ENCODE measurements at places on chromosomes 11 and 22.

DNA sequence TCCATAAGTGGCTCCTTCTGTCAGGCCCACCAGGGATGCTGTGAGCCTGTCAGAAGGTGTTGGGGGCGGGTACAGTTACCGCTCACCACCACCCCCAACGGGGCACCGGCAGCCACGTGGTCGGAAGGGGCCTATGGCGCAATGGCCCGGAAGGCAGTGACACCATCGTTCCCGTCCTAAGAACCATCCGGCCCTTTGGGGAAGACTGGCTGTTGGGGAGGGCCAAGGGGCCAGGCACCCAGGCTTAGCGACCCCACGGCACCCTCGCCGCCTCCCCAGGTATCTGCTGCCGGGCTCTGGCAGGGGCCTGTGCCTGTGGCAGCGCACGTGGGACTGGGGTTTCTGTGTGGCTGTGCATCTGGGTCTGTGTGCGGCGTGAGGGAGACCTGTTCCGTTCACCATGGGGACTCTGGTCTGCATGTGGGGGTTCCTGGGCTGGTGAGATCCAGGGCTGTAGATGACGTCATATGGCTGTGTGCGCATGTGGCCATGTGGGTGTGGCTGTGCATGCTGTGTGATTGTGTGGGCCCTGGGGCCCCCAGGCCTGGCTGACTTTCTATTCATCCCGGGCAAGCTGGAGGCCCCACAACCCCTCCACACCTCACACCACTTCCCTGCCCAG is 717 bp downstream of the OSM start:
- DNase-seq, result peak; percentile 89

DNA sequence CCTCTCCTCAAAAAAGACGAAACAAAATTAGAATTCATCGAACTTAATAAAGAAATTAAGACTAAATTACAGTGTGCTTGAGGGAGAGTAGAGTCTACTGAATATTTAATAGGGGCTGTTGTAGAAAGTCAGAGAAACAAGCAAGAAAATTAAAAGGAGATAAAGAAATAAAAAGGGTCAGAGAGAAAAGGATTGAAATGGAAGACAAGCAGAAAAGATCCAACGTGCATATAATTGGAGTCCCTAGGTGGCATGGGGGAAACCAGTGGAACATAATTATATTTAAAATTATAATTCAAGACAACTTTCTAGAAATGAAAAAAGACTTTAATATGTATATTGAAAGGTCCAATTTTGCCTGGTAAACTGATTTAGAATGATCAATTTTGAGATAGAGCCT is 74.3 kb downstream of the ACER3 start:
- DNase-seq, result no peak

DNA sequence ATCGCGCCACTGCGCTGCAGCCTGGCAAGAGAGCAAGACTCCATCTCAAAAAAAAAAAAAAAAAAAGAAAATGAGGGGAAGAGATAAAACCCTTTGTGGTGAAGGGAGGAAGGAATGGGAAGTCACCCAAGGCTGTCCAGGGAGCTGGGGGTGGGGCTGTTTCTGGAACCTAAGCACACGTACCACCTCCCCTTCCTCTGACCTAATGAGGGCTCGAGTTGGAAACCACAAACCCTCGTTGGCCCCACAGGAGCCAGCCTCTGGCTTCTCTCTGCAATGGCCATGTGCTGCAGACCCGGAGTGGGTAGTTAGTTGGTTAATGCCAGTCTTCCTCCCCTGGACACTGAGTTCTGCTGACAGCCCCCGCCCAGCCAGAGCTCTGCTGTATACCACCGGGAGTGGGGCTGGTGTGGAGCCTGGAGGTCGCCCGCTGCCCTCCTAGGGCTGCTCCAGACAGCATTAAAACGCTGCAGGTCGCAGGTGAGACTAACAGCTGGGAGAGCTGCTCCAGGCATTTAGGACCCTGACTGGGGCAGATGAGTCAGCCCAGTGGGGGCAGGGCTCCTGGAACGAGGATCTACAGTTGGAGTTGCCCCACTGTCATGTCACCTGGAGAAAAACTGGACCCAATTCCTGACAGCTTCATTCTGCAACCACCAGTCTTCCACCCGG is at the start of gene LGALS12:
TSS of gene LGALS12 (plus strand) at position 228 of the 672 bp plus-strand sequence. CDS start at position 603, 375 bp downstream.
- peak; percentile 7 for DNase-seq

GRCh38 chr22:20763630-20764470 is 10.1 kb upstream of the SERPIND1 start:
- DNase-seq, result no peak

- DNase-seq, result no peak
Observed at GRCh38 chr11:80365980-80366379, 925.1 kb upstream of the TENM4 start.

DNA sequence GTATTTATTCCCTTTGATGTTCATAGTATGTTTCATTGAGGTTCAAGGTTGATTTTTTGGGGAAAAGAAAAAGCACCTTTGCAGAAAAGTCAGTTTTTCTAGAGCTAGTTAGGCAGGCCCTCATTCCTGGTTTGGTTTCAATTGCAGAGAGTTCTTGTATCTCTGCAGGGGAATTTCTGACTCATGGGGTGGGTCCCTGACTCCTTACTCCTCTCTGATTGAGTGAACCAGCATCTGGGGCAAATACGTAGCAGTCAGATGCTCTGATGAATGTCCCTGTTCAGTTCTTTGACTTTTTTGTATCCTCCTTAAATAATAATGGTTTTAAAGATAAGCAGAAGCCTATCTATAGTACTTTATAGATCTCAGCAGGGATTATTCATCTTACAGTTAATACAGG is 7.7 kb upstream of the NCR3LG1 start:
- DNase-seq, result no peak

- DNase-seq, result no peak
Observed at GRCh38 chr11:101863361-101863760, 51.4 kb upstream of the CEP126 start.

DNA sequence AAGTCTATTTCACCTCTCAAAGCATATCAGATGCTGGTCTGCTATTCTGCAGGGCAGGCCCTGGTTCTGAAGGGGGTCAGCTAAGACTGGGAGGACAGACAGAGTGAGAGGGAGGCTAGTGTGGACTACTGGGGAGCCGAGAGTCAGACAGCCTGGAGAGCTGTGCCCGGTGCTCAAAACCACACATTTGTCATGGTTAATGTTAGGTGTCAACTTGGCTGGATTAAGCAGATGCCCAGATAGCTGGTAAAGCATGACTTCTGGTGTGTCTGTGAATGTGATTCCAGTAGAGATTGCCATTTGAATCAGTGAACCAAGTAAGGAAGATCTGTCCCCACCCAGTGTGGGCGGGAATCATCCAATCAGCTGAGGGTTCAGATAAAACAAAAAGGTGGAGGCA is 102.6 kb downstream of the SNX19 start:
- no peak for DNase-seq

- no peak for DNase-seq
Observed at GRCh38 chr11:36367806-36368680, 72.0 kb downstream of the PRR5L start.

GRCh38 chr11:117444711-117445658 is 117.3 kb downstream of the CEP164 start:
- DNase-seq, result no peak

DNA sequence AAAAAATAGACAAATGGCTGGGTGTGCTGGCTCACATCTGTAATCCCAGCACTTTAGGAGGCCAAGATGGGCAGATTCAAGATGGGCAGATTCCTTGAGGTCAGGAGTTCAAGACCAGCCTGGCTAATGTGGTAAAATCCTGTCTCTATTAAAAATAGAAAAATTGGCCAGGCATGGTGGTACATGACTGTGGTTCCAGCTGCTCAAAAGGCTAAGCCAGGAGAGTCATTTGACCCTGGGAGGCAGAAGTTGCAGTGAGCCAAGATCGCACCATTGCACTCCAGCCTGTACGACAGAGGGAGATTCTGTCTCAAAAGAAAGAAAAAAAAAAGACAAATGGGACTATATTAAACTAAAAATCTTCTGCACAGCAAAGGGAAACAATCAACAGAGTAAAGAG is 55.4 kb downstream of the USP35 start:
- DNase-seq, result no peak

DNA sequence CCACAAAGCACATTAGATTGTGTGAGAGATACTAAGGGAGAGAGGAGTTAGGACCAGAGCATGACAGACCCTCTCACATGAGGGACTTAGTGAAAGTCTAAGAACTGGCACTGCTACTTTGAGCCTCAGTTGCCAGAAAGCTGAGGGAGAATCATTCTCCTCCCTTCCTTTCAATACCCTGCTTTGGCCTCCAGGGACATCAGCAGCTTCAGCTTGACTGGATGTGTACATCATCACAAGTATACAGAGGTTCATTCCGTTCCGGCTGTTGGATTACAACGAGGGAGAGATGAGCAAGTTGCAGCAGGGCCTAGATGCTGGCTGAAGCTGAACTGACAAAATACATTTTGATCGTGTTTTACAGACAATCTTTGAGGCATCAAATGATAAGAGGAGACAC is 15.7 kb upstream of the ANO5 start:
- no peak for DNase-seq

DNA sequence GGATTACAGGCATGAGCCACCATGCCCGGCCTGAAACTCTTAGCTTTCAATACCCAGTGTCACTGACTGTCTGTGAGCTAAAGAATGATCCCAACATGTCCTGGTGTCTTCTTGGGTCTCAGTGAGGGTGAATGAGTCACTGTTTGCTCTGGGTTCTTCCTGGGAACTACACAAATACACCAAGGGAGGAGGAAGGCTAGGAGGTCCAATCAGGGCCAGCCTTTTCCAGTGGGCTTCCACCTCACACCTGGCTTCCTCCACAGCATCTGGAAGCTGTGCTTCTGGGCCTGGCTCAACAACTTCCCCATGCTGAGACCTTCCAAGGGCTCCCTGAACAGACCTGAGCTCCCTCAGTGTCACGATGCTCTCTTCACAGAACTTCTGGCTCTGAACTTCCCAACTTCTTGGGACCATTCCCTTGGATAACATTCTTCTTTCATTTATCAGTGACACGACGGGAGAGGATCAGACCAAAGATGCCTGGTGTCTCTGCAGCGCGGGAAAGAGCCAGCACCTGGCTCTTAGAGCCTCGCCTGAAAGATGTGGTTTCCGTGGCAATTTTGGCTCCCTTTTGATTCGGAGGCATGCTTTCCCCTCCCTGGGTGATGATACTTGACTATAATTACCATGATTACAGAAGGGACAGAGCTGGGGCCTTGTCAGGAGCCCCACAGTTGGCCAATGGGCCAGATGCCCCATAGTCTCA is 22.3 kb upstream of the CHRM4 start:
- DNase-seq, result no peak

- DNase-seq, result no peak
Observed at GRCh38 chr22:49527611-49528419, 299.9 kb downstream of the BRD1 start.

DNA sequence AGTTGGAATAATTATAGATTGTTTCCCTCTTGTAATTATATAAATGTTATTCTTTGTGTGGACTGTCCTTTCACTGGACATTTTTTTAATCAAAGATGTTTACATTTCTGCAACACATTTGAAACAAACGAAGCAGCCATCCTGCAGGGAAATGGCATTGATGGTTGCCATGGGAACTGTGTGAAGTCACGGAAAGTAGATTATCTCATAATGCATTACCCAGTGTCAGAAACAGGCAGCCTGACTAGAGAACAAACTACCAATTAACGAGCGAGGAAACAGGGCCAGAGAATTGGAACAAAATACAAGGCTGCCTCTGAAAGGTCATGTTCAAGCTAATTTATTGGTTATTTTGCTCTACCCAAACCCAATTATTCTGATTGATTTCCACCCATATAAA is 96.9 kb upstream of the LARGE1 start:
- DNase-seq, result no peak

GRCh38 chr22:49046546-49047361 is 780.9 kb downstream of the BRD1 start:
- DNase-seq, result peak; percentile 4

DNA sequence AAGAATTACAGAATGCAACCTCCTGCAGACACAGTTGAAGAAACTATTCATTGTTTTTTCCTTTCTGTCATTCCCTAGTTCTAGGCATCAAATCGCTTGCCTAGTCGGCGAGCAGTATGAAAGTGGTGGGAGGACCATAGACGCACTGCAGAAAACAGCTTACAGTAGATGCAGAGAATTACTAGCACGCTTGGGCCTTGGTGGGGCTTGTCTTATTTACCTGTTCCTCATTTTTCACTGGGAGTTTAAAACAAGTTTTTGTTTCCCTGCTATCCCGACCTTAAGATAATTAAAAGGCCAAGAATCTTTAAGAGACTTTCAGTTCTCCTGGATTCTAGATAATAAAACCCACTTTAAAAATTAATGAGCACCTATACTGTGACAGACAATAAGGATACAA is 713 bp upstream of the ARL14EP start:
- no peak for DNase-seq

DNA sequence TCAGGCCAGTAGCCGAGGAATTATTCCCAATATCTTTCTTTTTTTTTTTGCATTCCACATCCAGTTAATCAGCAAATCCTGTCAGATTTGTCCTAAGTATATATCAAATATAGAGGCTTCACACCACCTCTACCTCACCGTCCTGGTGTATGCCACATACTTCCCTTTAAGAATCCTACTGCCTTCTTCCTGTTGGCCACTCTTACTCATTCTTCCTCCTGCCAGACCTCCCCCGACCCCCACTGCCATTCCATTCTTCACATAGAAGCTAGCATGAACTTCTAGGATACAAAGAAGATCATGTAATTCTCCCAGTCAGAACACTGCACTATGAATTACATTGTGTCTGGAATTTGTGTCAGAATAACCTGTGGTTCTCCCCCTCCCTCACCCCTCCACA is 89.5 kb downstream of the TRIM44 start:
- DNase-seq, result no peak
